Fibroblast of skin of scalp (primary cell): ENCODE measurements at places on chromosomes 12 and 14.

GRCh38 chr14:50320283-50320682 is 8.2 kb downstream of the DMAC2L start:
- peak; percentile 48 for DNase-seq

DNA sequence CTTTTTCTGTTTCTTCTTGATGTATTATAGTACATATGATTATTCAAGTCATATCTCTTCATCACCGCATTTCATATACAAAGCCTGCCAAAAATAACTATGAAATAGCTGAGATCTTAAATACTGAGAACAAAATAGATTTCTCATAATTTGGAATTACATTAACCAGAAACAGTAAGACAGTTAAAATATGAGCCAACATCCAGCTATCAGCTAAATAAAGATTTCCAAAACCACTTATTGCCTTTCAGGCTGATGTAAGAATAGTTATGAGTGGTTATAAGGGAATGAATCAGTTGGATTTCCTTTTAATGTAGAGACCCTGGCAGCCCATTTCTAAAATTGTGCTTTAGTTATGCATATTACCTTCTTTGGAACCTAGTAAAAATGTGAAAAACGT is 47.4 kb downstream of the TMEM117 start:
- peak; percentile 1 for DNase-seq

GRCh38 chr14:102205560-102205959 is 65.9 kb downstream of the WDR20 start:
- no peak for DNase-seq

DNA sequence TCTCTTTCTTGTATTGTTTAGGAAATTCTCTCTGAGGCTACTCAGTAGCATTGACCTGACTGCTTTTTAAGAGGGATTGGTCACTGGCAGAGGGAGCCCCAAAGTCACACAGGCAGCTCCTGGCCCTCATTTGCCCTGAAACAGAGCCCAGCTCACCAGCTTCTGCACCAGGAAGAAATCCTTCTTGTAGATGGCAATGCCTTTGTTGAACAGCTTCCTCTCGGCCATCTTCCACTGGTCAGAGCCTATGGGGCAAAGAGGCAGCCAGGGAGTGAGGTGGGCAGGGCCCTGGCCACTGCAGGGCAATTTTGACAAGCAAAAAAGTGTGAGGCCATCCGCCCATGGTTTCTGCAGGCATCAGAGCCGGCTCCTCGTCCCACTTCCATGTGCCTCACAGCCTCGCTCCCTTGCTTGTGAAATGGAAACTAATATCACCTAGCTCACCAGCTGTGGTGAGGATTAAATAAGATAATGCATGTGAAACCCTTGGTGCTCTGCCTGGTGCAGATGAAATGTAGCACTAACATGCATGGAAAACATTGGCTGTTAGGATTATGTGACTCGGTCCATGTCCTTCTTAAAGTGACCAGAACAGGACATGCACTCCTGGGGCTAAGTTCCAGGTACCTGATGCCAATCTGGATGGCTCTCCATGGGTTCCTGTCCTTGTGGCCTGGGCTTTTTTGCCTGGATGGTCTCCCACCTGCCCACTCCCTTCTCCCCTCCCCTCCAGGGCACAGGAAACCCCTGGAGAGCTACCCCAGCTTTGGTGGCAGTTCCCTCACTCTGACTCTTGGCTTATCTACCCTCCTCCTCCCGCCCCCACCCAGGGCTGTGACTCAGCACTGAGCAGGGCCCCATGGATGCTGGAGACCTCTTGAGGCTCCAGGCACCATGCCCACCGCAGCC is 11.2 kb upstream of the PNMA1 start:
- peak; percentile 35 for DNase-seq

GRCh38 chr12:55132816-55133215 is 6.6 kb downstream of the OR9K2 start:
- no peak for DNase-seq

DNA sequence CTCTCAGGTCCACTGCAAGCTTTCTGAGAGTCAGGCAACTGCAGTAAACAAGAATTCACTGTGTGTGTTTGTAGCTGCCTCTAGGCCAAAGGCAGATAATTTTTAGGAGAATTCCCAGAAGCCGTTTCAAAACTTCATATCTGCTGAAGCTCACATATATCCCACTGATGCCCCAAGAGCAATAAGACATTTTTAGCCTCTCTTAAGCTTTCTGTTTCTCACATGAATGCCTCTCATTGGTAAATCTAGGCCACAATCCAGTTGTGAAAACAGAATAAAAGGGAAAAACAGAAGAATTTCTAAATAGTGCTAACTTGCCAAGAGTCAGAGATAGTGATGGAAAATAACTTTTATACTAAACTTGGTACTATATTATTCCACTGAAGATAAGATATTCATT is 48.5 kb upstream of the LIN7A start:
- no peak for DNase-seq

GRCh38 chr14:77067632-77068516 is 30.2 kb upstream of the CIPC start:
- peak; percentile 53 for DNase-seq

GRCh38 chr12:52313461-52313860 is 7.7 kb downstream of the KRT83 start:
- DNase-seq, result no peak

DNA sequence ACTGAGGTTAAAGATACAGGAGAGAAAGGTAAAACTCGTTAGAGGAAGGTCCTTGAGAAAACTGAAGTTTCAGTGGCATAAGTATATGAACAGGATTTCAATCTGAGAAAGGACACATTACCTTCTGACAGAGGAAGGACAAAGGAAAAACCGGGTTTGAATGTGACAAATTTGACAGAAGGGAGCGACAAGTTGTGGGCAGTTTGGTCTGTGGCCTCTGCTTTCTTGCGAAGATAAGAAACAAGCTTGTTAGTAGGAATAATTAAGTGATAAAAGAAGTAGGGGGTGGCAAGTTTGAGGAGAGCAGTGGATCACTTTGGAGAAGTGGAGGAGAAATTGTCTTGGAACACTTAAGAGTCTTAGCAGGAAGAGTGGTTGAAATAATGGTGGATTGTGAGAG is 5.1 kb downstream of the MON2 start:
- DNase-seq, result no peak

DNA sequence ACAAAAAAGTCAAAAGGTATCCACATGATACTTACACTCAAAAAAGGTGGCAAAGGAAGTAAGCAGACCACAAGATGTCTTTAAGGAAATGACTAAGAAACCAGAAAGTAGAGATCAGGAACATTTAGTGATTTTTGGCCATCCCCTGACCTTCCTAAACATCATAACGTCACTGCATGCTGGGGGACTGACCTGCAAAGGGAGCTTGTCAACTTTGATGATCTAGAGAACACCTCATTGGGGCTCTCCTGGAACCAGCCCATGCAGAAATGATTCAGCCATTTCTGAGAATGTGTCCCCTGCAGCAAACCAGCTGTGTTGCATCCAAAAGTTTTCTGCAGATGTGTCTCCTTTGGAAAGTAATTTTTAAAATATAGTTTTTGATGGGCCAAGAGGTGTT is 152.2 kb upstream of the RASSF8 start:
- DNase-seq, result no peak

DNA sequence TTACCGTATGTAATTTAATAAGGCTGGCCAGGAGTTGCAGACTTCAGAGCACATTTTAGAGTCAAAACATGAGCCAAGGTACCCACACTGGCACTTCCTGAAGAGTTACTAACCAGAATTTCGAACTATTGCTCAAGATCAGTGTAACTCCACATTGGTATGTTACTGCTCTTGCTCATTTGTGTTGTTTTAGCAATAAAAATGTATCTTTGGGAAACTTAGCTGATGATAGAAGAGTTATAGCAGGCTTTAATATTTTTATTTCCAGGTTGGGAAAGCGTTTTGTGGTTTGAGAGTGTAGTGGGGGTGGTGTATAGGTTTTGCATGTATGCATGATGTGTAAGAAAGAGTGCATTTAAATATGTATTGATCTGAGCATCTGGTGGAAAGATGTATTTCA is 96.6 kb downstream of the SCN8A start:
- DNase-seq, result peak; percentile 87

- DNase-seq, result no peak
Measured at GRCh38 chr14:91754185-91754584, 22.3 kb upstream of the CATSPERB start.

DNA sequence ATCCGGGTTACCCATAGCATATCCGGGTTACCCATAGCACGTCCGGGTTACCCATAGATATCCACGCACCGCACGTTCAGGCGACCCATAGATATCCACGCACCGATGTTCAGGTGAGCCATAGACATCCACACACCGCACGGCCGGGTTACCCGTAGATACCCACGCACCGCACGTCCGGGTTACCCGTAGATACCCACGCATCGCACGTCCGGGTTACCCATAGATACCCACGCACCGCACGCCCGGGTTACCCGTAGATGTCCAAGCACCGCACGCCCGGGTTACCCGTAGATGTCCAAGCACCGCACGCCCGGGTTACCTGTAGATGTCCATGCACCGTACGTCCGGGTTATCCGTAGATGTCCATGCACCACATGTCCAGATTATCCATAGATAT is 60.3 kb upstream of the SYT1 start:
- no peak for DNase-seq

GRCh38 chr14:36755756-36756155 is 94.1 kb downstream of the PAX9 start:
- DNase-seq, result no peak

DNA sequence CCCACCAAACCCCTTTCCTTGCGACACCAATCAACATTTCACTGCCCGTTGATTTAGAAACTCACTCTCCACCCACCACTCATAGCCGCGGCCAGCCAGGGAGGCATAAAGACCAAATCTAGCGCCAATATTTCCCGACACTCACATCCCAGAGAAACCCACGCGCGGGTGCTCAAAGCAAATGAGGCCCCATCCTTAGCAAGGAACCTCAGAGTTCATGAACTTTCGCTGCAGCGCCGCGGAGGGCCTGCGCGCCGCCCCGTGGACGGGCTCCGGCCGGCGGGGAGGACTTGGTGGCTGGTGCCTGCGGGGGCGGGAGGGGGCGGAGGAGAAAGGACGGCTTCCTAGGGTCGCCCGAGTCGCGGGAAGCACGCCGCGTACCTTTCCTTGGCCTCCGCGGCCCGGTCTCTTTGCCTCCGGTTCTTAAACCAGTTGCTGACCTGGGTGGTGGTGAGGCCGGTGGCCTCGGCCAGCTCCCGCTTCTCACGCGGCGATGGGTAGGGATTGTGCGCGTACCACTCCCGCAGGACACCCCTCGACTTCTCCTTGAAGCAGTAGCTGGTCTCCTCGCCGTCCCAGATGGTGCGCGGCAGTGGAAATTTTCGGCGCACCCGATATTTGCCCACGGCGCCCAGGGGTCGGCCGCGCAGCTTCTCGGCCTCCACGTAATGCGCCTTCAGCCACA is 886 bp downstream of the SIX1 start:
- DNase-seq, result no peak

GRCh38 chr12:89173096-89173495 is 179.2 kb downstream of the DUSP6 start:
- DNase-seq, result no peak

GRCh38 chr14:95320078-95320895 is 579 bp upstream of the CLMN start:
- no peak for DNase-seq

DNA sequence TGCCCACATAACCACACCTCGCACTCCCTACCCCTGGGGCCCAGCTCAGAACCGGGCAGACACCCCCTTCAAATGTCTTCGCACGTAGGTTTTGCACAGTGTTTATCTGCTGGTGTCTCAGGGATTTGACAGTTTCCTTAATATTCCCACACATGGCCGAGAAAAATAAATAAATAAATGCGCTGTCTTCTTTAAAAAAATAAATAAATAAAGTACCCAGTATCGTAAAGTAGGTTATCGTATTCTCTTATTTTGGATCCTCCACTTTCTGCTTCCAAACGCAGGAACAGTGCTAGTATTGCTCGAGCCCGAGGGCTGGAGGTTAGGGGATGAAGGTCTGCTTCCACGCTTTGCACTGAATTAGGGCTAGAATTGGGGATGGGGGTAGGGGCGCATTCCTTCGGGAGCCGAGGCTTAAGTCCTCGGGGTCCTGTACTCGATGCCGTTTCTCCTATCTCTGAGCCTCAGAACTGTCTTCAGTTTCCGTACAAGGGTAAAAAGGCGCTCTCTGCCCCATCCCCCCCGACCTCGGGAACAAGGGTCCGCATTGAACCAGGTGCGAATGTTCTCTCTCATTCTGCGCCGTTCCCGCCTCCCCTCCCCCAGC is 710 bp upstream of the FOS start:
- DNase-seq, result no peak

GRCh38 chr14:99598774-99599173 is 5.2 kb downstream of the CCDC85C start:
- no peak for DNase-seq

DNA sequence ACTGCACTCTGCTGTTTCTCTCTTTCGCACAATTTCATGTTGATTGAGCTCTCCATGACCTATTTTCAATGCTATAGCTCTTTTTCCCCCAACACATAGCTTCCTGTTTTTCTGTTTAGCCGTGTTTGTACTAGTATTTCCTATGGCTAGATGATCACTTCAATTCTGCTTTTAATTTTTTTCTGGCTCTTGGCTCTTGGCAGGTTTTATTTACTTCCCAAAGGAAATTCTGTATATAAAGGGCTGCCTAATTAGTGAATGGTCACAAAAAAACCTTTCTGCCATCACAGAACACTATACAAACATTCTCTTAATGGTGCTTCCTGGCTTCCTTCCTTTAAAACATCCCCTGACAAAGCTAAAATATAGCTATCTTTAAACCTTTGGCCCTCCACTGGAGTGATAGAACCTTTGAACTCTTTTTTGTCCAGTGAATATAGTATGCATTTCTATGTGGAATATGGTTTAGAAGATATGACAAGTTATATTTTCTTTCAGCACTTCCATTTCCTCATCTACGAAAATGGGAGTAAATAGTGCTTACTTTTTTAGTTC is 88.2 kb downstream of the RASSF9 start:
- DNase-seq, result no peak

- DNase-seq, result no peak
Measured at GRCh38 chr12:41835556-41835955, 309.1 kb downstream of the GXYLT1 start.

GRCh38 chr12:75978677-75979076 is 52.9 kb downstream of the PHLDA1 start:
- no peak for DNase-seq

- DNase-seq, result no peak
Measured at GRCh38 chr12:99271071-99271470, 376.5 kb upstream of the GARIN6 start.

- DNase-seq, result no peak
Measured at GRCh38 chr14:59274991-59275391, 86.5 kb downstream of the DAAM1 start.
